NCI-H1694 treated with DMSO at 0.1 percent for 48 hours (cell line): ENCODE measurements at places on chromosomes 12 and 14.
A peak's percentile ranks its signal among the peaks of the same experiment; 100 is the strongest.

DNA sequence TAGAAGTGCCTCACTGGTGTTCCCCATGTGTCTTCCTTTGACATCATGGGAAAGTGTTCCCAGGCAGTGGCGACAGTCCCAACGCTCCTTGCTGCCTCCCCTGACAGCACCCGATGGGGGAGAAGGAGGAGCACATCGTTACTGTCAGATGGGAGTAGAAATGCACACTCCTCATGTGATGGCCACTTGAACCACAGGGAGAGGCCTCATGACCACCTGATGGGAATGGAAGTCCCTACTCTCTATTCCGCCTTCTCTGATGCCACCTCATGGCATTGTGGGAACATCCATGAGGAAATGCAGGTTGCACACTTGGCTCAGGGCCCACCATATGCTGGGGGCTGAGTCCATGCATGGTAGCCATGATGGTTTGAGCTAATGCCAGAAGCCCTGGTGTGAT is 14.3 kb upstream of the CORO1C start:
- DNase-seq = no peak

DNA sequence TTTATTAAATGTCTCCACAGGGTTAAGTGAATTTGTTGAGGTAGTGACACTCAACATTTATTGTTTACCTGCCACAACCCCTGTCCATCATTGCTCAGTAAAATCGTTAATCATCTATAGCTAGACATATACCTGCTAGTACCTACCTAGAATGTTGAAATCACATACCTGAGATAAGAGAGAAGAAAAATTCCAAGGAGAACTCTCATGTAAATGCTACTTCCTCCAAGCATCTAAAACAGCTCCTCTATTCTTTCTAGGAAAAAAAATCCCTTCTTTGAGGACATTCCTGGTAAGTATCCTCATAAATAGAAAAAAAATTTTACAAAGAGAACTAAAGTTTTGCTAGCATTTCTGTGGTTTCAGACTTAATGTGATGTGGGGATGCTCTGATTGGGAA is 325.1 kb downstream of the DAD1 start:
- no peak for DNase-seq

- no peak for DNase-seq
Measured at GRCh38 chr14:55151601-55152000, 22.5 kb downstream of the LGALS3 start.

DNA sequence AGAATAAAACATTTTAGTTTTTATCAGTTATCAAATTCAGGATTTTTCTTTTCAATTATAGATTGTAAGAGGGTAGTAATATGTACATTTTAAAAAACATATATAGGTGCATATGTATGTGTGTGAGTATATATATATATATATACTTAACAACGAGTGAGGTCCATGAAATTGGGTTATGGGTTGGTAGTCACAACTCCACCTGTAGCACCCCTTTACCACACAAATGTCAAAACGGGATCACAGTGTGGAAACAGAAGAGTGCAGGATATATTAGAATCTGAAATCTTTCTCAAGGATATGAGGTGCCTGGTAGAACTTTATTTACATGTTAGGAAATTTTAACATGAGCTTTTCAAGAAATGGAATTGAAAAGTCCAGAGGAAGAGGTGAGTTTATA is 31.3 kb downstream of the MIA2 start:
- no peak for DNase-seq

DNA sequence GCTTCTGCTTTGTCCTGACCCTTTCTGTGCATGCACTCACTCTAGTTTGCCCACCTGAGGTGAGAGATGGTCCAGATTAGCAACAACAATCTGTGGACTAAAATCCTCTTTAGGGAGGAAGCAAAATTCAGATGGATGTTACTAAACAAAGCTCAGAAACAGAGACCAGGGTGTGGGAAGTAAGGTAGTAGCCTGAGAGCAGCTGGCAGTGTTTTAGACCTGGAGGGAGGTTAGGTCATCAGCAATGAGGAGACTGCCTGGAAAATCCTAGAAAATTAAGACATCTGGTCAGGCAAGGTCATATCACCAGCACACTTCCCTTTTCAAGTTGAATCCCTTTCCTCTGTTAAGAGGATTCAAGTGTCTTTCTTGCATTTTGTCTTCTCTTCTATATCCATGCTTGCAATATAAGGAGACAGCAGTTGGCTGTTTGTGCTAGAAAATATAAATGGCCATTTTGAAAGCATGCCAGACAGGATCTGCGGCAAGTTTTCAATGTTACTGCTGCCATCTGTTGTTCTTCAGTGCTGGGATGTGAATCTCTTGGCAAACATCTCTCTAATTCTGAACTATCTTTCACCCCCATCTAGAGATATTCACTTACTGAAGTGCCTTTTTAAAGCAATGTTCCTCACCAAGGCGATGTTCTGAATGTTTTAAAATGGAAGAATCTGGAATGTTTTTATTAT is 266.4 kb downstream of the NAV3 start:
- DNase-seq = peak; percentile 85

DNA sequence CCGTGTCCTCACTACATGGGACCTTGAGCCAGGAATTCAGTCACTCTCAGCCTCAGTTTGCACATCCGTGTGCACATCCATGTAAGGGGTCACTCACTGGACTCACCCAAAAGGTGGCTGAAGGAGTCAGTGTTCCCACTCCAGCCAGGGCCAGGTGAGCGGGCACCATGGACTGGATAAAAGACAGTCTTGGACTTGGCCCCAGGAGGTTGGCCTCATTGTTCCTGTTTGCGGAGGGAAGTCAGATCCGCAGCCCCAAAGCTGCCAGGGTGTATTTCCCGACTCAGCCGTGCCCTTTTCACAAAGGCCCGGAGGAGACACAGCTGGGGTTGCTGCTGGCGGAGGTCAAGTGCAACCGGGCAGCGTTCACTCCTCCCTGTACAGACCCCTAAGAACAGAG is 170.7 kb upstream of the MYL2 start:
- no peak for DNase-seq

- DNase-seq = no peak
Measured at GRCh38 chr12:126157575-126157966, 1092.3 kb downstream of the AACS start.

- DNase-seq = no peak
Measured at GRCh38 chr12:124901003-124901402, 13.4 kb downstream of the UBC start.

DNA sequence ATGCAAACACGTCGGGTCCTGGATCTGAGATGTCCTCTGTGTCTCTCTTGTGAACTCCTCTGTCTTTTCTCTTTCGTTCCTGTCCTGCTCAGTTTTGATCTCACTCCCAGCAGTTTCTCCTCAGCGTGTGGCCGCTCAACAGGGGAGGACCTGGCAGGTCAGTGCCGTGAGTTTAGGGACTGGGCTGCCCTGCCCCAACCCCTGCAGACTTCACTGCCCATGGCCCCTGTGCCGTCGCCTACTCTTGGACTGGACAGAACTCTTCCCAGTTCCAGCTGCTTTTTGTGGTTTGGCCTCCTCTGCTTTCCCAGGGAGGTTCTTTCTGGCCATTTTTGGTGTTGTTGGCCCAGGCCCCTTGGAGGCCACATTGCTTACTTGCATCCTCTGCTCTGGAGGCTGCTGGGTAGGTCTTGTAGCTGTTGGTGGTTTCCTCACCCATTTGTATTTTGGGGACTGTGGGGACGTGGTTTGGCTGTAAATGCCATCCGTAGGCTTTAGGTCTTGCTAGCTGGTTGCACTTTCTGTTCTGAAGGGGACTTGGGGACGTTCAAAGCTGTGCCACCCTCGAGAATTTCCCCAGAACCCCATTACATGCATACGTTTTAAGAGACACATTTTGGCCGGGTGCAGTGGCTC is 20.0 kb upstream of the DNAH10 start:
- DNase-seq = no peak

DNA sequence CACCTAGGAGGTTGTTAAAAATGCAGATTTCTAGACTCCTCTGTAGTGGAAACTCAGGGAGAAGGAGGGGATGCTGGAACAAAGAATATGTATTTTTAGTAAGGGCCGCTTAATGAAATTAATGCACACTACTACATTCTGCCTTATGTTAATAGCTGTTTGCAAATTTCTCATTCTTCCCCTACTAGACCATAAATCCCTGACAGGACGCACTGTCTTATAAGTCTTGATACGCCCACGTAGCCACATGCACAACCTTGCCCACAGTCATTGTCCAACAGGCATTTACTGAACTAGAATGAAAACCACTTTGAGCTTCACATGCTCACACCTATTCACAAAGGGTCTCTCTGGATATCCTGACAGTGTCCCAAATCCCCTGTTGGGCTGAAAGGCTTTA is 10.5 kb downstream of the KRT2 start:
- no peak for DNase-seq

GRCh38 chr12:132638541-132639408 is 20.2 kb downstream of the P2RX2 start:
- DNase-seq = peak; percentile 18
